ENCODE measurements at places on chromosomes 5 and 9.

- DNase-seq, result no peak
Measured at GRCh38 chr5:168858371-168858770, 279.2 kb upstream of the PANK3 start.

GRCh38 chr5:131392466-131393095, 128.7 kb downstream of the CDC42SE2 start:
- no peak for DNase-seq

DNA sequence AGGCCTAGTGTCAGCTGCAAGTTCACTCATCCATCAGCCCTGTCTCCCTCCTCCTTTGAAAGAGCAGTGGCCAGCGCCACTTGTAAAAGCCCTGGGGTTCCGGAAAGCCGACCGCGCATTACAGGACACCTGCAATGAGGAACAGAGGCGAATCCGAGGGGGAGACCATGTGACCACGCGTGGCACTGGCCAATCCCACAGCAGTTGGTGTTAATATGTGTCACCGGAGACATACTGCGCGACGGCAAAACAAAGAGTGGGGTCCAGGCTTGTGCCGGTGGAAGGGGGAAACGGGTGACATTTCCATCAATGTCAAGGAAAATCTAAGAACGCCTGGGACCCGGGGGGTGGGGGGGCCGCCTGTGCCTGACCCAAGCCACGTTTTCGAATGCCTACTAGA, 480.8 kb downstream of the SPATA31A7 start:
- no peak for DNase-seq

DNA sequence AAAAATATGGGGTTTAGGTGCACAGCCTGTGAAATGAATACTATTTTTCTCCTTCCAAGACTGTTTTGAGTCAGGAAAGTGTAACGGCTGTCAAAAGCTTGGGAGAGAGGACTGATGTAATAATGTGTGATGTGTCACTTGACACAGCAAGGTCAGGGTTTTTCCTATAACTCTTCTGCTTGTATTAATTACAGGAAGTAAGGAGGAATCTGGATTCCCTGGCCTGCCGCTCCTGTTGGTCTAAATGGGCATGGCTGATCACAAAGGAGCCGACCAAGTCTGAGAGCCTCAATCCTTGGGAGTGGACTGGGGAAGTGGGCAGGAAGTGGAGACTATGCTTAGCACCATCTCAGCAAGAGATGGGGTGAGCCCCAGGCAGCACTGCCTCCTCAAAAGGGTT, 16.7 kb upstream of the SLC28A3 start:
- no peak for DNase-seq

GRCh38 chr5:126449751-126450271, 26.6 kb downstream of the GRAMD2B start:
- DNase-seq, result no peak

DNA sequence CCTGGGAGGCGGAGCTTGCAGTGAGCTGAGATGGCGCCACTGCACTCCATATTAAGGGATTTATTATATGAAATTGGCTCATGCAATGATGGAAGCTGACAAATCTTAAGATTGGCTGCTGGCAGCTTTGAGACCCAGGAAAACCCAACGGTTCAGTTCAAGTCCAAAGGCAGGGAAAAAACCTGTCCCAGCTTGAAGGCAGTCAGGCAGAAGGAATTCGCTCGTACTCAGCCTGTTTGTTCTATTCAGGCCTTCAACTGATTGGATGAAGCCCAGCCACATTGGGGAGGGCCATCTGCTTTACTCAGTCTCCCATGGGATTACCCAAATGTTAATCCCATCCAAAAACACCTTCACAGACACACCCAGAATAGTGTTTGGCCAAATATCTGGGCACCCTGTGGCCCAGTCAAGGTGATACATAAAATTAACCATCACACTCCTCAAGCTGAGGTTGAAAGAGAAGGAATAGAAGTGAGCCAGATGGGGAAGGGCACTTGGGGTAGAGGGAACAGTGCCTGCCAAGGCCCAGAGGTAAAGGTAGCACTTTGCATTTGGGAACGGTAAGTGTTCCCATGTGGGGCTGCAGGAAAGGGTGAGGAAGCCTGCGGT, 8.5 kb upstream of the ORM1 start:
- no peak for DNase-seq

DNA sequence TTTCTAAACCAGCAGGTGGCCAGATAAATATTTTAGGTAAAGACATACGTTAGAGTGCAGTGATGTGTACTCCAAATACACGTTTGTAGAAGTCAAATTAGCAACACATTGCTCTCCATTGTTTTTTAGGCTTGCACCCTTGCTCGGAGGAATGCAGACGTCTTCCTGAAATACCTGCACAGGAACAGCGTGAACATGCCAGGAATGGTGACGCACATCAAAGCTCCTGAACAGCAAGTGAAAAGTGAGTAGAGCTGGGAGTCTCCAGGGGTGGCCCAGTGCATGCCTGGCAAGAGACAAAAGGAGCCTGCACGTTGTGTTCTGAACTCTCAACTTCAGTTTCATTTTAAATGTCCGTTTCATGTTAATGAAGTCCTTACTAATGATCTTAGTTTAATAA, 207.5 kb upstream of the OTULINL start:
- no peak for DNase-seq

GRCh38 chr5:147667363-147667762, 115.2 kb downstream of the JAKMIP2 start:
- DNase-seq, result no peak

DNA sequence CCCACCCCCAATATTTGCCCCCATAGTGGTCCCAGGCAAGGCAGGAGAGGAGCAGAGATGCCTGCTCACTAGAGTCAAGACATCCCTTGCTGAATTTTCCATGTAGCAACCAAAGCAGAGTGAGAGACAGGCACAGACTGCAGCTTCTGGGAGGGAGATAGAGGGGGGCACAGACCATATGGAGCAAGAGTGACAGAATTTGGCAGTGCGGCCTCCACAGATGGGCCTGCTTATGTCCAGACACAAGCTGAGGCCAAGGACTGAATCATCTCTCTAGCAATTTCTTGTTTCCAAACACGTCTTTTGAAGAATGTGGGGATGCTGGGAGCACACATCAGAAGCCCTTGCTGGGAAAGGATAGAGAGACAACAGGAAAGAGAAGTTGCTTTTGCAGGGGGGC, 53.0 kb upstream of the ALDH1B1 start:
- DNase-seq, result no peak

GRCh38 chr9:83630938-83631457, 8.1 kb downstream of the IDNK start:
- no peak for DNase-seq

- DNase-seq, result no peak
Measured at GRCh38 chr9:69486498-69486897, 161.5 kb downstream of the ENTREP1 start.

GRCh38 chr9:20480249-20480648, 142.1 kb downstream of the MLLT3 start:
- no peak for DNase-seq

GRCh38 chr5:31854181-31855133, 215.5 kb downstream of the PDZD2 start:
- peak; percentile 37 for DNase-seq

GRCh38 chr5:154999865-155000264, 13.7 kb upstream of the KIF4B start:
- no peak for DNase-seq

GRCh38 chr9:135531096-135531495, 9.9 kb downstream of the LCN1 start:
- no peak for DNase-seq

- DNase-seq, result no peak
Measured at GRCh38 chr5:123545506-123545905, 33.5 kb downstream of the CSNK1G3 start.

DNA sequence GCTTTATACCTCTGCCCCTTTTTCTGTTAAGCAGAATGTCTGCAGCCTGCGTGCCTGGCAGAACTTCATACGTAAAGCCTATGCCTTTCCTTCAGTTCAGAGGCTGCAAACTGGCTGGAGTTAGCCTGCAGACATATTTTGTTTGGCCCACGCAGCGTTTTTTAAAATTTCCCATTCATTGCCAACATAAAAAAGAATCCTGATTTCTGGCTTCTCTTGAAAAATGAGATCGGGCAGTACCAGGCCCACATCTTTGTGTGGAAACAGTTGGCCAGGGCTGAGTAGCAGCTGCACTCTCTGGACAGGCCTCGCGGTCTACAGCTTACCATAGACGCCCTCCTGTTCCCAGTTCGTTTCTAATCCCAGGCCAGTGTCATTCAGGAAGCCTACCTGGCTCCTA, 104.4 kb downstream of the SMARCA2 start:
- no peak for DNase-seq

DNA sequence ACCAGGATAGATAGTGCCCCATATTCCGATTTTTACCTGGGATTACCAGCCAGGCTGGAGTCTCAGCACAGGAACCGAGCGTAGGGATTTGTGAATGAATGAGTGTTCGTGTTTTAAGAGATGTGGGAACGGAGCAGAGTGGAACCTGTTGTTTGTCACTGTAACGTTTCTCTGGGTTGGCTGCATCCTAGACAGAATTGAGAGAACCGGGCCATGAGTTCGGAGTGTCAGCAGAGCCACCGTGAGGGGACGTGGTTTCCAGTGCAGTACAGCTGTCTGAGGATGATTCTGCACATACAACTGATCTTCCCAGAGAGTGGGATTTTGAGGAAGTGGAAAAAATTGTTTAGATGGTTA, 1.2 kb downstream of the PDE8B start:
- peak; percentile 84 for DNase-seq

GRCh38 chr9:85514256-85514655, 227.5 kb downstream of the AGTPBP1 start:
- DNase-seq, result no peak

- DNase-seq, result no peak
Measured at GRCh38 chr9:76454311-76454710, 4.7 kb upstream of the GCNT1 start.

- DNase-seq, result no peak
Measured at GRCh38 chr5:149485655-149486615, 65.3 kb downstream of the CSNK1A1 start.

DNA sequence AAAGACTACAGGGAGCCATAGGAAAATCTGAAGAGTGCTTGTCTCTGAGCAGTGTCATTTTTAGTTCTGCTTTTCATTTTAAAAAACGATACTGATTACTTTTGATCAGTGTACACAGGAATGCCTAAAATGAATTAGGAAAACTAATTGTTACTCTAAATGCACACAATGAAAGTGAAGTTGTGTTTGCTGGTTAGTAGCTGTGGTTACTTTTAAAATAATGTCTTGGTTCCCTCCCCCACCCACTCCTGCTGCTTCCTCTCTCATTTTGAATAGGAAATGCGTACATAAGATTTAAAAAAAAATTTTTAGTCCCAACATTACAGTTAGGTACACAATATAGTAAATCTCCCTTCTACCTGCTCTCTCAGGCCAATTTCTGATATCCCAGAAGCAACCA, 47.5 kb upstream of the PLPP1 start:
- no peak for DNase-seq

DNA sequence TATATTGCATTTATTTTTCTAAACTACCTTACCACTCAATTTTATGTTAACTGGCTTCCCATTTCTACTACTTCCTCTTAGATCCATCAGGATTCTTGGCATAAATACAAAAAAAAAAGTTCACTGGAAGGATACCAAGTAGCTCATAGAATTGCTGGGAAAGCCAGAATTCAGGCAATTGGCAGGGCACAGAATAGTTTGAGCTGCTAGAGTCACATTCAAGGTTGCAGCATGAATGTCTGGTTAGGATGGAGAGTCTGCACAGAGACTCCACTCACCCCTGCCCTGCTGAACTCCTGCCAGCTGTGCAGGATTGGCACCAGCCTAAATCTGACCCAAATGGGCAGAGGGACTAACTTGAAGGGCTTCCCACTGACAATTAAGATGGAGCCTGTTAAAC, 4.9 kb upstream of the AMACR start:
- DNase-seq, result no peak

GRCh38 chr9:18228101-18228500, 245.9 kb upstream of the ADAMTSL1 start:
- DNase-seq, result no peak

GRCh38 chr5:142627383-142628217, 58.3 kb downstream of the FGF1 start:
- DNase-seq, result no peak

DNA sequence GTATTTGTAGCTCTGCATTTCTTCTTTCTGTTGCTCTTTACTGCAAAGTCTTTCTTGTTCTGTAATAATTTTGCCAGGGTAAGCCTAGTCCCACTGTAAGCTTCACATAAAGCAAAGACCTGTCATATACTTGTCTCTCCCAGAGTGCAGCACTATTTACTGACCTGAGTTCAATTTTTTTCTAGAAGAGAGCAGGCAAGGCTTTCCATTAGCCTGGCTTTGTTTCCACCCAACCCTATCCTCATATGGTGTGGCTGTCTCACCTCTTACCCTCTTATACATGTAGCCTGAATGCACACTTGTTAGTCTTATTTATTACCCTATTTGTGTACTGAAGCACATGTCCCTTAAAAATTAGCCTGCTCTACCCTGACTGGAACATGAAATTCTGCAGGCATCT, 170.4 kb downstream of the EFNA5 start:
- DNase-seq, result no peak

DNA sequence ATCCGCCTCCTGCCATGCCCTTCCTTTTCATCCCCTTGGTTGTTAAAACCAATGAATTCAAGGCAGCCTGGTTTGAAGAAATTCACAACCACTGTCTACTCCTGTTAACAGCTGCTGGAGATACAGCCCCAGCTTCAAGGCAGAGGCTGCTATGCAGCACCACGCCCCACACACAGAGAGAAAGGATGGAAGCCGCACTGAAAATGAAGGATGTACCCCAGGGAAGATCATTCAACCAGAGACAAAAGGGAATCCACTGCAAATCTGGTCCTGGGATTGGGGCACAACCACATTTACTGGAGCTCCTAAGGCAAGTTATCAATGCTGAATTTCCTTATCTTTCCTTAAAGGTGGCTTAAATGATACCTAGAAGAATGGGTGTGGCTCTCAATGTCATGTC, 58.7 kb downstream of the DPYSL3 start:
- no peak for DNase-seq

DNA sequence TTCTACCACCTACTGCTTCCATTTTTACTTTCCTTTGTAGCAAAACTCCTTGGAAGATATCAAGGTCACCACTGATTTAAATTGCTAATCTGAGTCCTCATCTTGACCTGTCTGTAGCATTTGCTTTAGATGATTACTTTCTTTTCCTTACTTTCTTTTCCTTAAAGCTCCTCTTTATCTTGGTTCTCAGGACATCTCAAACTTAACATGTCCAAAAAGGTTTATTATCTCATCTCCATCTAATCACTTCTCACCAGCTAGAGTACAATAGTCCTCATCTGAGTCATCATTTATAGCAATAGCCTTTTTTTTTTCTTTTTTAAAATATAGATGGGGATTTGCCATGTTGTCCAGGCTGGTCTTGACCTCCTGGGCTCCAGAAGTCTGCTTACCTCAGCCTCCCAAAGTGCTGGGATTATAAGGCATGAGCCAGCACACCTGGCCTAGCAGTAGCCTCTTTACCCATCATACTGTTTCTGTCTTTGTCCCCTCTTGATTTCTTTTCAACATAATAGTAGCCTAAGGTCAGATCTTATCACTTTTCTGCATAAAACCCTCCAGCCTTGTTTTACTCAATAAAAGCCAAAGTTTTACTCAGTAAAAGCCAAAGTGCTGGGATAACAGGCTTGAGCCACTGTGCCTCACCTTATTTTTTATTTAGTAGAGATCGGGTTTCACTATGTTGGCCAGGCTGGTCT, 32.9 kb upstream of the GPR21 start:
- DNase-seq, result no peak
